ENCODE measurements at places on chromosomes 11 and 22.

- no peak for DNase-seq
Measured at GRCh38 chr11:123681030-123681429, 26.6 kb upstream of the SCN3B start.

DNA sequence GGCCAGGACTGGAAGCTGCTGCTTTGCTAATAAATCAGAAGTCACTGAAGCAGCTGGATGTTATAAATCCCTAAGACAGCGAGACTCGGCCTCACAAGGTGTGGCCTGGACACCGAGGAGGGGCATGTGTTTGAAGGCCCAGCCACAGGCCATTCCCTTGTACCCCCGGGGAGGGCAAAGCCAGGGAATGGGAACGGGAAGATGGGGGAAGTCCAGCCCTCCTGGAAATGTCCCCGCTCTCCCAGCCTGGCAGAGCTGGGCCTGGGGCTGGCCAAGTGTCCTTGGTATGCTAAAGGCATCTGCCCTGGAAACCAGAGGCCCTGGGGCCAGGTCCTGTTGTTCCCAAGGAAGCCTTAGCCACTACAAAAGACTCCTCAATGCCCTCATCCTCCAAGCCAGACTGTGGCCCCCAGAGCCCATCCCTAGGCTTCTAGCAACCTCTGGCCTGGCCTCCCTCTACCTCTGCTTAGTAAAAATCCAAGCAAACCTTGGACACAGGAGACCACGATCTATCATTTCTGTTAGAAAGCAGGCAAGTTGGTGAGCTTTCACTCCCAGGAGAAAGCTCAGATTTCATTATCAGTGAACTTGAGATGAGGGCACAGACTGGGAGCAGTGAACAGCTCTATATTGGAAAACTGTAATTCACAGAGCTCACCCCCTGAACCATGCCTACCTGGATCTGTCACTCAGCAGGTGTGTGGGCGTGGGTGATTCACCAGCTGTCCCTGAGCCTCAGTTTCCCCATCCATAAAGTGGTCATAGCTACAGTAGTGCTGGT, 11.0 kb downstream of the CHST1 start:
- DNase-seq: peak; percentile 85

DNA sequence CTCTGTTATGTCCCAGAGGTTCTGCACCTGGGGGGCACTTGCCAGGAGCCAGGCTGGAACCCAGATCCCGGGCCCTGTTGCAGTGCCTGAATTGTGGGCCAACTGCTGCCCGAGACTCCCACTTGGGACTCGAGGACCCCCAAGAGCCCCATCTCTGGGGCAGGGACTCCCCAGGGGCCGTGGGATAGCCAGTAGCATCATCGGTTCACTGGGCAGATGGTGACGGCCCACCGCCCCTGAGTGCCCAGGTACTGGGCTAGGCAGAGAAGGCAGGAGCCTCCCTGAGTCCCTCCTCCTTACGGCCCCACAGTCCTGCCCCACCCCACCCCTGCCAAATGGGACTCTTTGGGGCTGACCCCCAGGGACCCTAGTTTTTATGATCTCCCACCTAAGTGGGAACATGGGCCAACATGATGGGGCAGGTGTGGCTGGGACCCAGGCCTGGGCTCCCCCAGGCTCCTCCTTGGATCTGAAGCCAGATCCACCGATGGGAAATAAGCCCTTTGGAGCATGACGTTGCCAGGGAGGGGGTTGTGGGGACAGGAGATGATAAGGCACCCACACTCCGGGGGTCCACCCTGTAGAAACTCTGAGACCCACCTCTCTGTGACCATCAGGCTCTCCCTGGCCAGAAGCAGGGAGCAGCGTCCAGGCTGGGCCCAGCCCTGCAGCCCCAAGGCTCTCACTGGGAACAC, 94.5 kb upstream of the FGF3 start:
- no peak for DNase-seq

DNA sequence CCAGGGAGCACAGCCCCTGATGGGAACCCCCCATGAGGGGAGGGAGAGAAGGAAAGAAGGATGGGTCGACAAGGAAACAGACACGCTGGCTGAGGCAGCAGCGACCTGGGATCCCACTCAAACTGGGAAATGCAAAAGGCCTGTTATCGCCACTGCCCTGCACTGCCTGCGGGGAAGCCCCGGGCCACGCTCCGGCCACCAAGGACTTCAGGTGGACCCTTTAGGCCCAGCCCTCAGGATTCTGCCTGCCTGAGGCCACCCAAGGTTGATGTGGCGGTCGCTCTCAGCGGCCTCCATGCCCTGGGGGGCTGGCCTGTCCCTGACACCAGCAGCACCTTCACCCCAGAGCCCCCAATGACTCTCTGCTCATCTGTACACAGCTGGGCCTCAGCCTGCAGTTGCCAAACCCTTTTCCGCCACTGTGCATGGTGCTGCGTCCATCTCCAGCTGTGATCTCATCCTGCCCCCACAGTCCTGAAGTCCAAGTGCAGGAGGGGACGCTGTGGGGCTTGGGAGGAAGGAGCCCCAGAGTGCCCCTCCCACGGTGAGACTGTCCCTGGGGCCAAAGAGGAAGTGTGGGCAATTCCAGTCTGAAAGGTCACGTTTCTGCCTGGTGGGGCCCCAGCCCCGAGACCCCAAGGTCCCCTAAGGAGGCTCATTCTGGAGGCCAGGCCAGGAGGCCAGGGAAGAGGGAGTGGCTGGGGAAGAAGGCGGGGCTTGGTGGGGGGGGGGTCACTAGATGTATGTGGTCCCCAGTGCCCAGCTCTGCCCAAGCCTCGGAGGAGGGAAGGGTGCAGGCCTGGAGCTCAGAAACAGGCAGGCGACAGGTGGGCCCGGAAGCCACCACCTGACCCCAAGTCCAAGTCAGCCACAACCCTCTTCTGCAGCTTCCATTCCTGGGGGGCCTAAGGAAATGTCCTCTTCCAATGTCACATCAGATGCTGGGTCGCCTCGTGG, 31.6 kb downstream of the OSBPL5 start:
- DNase-seq: no peak

DNA sequence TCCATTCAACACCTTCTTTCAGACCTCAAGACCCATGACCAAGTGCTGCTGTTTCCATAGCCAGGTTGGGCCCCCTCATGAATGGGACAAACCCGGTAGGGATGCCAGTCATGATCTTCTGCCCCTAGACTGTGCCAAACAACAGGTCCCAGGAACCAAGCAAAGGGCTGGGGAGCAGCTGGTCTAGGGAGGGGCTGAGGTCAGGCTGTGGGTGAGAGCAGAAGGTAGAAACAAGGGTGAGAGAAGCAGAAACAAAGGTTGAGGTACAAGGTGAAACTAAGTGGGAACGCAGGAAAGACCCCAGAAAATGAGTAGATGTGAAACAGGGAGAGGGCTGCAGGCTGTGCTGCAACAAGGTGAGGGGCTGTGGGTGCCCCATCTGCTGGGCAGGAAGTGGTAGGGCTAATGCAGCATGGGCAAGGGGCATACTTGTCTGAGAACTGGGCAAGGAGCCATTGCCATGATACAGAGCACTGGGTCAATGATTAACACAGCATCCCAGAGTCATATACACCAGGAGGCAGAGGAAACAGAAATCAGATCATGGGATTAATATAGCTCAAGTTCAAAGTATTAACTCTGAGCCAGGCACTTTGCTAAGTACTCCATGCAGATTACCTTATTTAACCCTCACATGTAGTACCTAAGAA, 45.9 kb downstream of the SLC1A2 start:
- DNase-seq: no peak

- DNase-seq: no peak
Measured at GRCh38 chr11:70398834-70399680, 728 bp downstream of the CTTN start.

GRCh38 chr22:47215851-47216250, 453.4 kb downstream of the TBC1D22A start:
- DNase-seq: no peak

DNA sequence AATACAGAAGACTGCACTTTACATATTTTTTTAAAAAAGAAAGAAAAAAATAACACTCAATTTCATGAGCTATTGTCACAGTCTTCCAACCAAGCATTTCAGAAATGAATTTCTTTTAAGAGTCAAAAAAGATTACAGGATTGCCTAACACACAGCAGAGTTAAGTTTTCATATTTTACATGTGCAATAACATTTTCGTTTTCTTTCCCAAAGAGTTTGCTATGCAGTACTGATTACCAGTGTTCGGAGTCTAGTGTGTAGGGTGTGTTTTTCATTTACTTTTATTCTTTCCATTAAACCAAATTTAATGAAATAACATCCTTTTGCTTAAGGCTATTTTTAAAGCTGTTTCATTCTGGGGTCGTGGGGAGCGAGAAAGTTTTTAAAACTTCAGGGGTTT, 53.2 kb downstream of the MN1 start:
- no peak for DNase-seq

DNA sequence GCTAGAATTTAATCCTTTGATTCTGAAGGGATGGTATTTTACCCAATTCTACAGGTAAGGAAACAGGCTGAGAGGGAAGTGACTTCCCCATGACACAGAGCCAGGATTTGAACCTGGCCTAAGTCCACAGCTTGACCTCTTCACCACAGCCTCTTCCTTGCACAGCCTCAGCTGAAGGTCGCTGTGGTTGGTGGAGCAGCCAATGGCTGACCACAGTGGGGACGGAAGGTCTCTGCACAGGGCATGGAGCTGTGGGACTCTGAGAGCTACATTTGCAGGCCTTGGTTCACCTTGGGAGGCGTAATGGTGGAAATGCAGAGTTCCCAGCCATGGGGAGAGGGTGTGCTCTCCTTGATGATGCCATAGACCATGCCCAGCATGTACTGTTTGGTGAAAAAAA, 295.0 kb downstream of the DDX10 start:
- DNase-seq: no peak

- no peak for DNase-seq
Measured at GRCh38 chr22:31637447-31637890, 24.5 kb downstream of the PISD start.

DNA sequence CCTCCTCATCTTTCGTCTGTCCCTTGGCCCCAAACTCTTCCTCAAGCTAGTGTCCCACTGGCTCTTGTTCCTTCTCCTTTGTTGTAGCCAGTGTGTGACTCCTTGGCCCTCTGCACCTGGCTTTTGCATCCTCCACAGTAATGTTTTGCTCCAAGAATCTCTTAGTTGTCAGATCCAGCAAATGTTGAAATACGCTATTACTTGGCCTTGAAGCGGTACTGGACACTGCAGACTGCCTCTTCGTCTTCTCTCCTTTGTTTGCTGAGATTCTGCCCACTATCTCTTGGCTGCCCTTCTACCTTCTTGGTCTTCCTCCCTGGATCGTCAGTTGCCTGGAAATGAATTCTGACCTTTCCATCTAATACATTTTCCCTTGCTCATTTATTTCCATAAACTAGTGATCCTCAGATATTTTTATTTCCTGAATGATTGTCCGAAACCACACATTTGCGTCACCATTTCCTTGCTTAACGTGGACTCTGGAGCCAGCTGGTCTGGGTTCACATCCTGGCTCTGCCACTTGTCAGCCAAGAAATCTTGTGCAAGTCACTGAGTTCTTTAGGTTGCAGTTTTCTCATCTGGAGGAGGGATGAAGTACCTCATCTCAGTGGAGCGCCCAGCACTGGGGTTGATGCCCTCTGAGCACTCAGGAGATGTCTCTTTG, 113.6 kb downstream of the LDLRAD3 start:
- DNase-seq: no peak

GRCh38 chr11:117037279-117037974, 60.8 kb downstream of the SIK3 start:
- DNase-seq: no peak

DNA sequence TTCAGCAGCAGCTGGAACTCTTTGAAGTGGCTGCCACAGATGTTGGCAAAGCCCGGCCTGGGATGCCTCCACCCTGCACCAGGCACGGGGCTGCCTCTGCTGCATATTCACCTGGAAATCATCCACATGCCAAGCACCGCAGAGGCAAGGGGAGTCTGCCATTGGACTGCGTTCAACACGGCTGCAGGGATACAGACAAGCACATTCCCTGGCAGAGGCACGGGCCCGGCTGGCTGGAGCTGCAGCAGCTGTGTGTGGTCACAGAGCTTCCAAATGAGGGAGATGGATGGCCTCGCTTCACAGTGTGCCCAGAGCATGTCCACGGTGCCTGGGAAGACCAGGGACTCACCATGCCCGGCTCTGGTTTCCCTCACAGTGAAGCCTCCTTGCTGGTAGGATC, 1378.9 kb downstream of the TBC1D22A start:
- no peak for DNase-seq

- DNase-seq: no peak
Measured at GRCh38 chr11:60240662-60241061, 2.3 kb downstream of the MS4A4E start.

GRCh38 chr11:107370390-107370789, 87.2 kb downstream of the CWF19L2 start:
- no peak for DNase-seq

DNA sequence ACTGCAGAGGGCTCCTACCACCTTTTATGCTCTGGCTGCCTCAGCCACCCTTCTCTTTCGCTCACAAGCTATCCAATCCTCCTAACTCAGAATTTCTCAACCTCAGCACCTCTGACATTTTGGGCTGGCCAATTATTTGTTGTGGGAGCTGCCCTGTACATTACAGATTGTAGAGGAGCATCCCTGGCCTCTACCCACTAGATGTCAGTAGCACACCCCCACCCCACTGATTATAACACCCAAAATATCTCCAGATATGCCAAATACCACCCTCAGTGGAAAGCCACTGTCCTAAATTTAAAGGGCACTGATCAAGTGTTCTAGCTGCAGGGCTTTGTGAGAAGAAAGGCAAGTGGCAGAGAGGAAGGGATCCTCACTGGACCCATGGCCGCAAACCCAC, 443.1 kb downstream of the SOX6 start:
- no peak for DNase-seq

DNA sequence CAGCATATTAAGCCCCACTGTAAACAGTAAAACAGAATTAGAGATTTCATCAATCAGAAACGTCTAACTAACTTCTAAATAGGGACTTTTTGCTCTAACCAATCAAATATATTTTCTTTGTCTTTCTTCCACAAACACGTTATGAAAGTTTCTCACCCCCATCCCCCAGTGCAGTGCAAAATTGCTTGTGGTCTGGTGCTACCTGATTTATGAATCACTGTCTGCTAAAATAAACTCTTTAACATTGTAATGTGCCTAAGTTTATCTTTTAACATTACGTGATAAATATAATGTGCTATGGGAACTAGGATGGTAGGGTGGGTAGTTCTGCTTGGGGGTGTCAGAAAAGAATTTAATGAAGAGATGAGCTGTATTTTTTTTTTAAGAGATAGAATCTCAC, 47.3 kb upstream of the SLC5A1 start:
- DNase-seq: no peak

DNA sequence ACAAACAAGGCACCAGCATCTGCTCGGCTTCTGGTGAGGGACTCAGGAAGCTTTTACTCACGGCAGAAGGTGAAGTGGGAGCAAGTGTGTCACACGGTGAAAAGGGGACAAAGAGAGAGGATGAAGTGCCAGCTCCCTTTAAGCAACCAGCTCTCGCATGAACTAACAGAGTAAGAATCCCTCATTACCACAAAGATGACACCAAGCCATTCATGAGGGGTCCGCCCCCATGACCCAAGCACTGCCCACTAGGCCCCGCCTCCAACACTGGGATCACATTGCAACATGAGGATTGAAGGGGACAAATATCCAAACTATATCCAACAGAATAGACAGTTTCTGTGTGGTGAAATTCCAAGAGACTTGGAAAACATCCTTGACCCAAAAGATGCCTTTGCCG, 198.2 kb upstream of the POU2AF2 start:
- DNase-seq: no peak

Measured in hypothalamus (tissue), 51 donors.